Thyroid gland (tissue), 4 donors: ENCODE measurements at places on chromosomes 5 and 9. TPM values are rescaled to one million over a fixed set of nuclear protein-coding genes. Genes with fewer than 3 reads are reported as not detected.

DNA sequence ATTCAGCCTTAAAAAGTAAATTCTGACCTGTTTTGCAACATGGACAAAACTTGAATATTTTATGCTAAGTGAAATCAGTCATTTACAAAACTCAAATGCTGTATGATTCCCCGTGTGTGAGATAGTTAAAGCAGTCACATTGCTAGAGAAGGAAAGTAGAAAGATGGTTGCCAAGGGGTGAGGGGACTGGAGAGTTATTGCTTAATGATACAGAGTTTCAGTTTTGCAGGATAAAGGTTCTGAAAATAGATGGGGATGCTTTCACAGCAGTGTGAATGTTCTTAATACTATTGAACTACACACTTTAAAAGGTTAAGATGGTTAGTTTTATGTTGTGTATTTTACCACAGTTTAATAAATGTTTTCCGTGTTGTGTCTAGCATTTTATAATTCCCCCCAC, 51.2 kb downstream of the SGCD start:
- DNase-seq = no peak

DNA sequence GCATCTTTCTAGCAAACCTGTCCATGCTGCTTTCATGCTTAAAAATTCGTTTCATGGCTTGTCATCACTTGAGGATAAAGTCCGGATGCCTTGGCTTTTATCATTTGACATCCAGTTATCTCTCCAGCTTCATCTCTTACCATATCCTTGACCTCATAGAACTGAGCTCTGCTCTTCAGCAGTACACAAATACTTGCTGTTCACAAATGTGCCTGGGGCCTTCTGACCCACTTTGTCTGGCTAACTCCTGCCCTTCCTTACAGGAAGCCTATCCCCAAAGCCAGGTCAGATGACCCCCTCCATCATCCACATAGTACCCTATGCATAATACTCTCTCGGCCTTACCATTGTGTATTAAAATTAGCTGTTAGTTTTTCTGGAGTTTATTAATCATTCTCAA, 249.1 kb downstream of the SAXO1 start:
- no peak for DNase-seq

- no peak for DNase-seq
These were observed 419.3 kb upstream of the MEF2C start for GRCh38 chr5:89302102-89302891.

The LAMC3 gene
- 11.1 TPM for total RNA-seq

The CKMT2 gene
- 22.5 TPM for total RNA-seq

DNA sequence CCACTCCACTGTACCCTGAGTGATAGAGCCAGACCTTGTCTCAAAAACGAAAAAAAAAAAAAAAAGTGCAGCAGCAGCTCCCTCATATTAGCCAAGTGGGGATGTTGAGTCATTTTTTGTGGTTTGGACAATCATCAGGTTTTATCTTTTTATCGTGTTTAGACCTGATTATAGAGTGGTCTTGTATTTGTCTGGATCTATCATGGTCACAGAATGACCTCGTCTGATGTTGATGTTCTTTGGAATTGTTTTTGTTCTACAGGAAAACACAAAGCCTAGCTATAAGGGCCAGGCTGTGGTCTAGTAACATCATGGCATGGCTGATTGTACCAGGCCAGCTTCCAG, 1.6 kb upstream of the FBXW11 start:
- no peak for DNase-seq

The PPP1R26 gene
- 22.3 TPM for total RNA-seq

DNA sequence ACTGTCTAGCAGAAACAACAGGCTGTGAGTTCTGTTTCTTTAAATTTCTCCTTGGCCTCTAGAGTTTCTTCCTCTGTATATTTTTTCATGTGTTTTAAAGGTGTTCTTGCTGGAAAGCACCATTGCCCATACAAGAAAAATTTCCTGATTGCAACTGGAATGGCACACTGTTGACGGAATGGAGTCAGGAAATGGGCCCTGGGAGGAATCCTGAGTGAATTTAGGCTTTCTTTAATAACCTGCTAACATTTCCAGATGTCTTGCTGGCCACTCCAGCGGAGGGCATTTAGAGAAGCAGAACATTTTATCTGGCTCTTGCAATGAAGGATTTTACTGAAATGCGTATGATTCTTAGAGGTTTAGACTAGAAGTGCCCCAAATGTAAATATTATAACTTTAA, 736.3 kb downstream of the TAF11L14 start:
- no peak for DNase-seq

The SH3RF2 gene
- total RNA-seq = 11.3 TPM

The PKD2L2 gene
- total RNA-seq = not detected

The FYB1 gene
- 4.6 TPM for total RNA-seq

GRCh38 chr5:116763987-116764866, 189.6 kb upstream of the SEMA6A start:
- DNase-seq = no peak

DNA sequence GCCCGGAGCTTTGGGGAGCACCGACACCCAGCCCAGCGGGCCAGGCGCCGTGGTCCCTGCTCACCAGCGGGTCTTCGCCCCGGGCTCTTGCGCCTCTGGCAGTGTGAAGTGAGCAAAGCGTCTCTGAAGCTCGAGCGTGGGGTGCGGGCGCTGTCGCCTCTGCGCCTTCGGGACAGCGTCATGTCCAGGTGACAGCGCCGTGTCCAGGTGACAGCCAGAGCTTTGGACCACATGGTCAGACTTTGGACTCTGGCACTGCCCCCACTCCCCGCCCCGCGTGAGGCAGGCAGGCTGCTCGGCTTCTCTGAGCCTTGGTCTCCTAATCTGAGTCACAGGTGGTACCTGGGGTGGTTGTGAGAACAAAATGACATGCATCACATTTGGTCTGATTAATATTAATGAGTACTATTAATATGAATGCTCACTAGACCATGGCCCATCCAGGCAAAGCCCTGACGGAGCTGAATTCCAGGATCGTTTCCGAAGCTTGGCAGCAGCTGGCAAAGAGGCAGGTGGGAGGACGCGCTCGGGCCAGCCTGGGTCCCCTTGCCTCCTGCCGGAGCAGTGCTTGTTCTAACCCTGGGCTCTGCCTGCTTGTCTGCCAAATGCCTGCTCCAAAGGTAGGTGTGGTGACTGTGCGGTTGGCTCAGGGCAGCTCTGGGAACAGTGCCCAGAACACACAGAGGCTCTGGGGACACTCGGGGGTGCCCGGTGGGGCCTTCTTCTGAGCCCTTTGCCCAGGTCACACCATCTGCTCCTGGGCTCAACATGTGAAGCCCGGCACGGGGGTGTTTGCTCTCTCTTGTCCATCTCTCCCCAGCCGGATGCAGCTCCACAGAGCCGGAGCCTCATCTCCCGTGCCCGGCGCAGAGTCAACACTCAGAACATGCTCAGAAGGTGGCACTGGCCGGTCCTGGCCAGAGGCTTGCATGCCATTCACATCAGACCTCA, 157.1 kb downstream of the OLFM1 start:
- DNase-seq = peak; percentile 30

DNA sequence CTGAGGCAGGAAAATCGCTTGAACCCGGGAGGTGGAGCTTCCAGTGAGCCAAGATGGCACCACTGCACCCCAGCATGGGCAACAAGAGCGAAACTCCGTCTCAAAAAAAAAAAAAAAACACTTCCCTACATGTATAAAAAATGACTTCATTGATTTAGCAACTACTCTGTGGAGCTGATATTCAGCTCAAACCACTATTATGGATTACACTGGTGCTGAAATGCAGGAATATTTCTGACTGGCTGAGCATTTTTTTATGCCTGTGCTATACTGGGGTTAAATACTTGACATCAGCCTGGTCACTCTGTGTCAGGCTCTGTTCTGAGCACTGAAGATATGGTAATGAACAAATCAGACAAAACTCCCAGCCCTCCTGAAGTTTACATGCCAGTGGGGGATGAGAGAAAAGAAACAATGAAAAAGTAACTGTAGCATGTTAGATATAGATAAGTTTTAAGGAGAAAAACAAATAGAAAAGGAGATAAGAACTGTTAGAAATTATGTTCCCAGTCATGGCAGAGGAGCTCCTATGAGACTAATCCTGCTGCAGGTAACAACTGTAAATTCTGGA, 22.6 kb upstream of the TTC39B start:
- DNase-seq = no peak

DNA sequence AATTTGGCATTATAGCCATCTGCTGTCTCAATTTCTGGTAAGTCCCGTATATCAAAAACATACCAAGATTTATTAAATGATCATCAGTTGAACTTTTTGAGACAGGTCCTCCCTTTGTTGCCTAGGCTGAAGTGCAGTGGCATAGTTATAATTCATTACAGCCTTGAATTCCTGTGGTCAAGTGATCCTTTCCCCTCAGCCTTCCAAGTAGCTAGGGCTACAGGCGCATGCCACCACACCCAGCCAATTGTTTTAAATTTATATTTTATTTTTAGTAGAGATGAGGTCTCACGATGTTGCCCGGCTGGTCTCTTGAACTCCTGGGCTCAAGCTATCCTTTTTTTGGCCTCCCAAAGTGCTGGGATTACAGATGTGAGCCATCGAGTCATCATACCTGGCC, 418.9 kb downstream of the ARHGEF28 start:
- no peak for DNase-seq

DNA sequence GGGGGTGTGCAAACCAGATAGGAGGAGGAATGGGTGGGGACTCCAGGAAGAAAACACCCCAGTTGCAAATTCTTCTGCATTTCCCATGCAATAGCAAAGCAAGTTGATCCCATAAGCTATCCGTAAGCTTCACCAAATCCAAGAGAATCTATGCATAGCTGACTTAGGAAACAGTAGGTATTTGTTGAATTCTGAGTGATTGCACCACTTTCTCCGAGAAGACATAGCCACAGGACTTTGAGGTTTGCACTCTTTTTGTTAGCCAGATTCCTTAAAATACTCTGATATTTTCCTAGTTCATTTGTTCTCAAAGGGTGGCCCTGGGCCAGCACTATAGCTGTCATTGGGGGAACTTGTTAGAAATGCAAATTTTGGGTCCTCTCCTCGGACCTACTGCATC, 271.9 kb downstream of the SLIT3 start:
- no peak for DNase-seq

- DNase-seq = no peak
These were observed 3.1 kb downstream of the ANXA1 start for GRCh38 chr9:73154722-73155121.

DNA sequence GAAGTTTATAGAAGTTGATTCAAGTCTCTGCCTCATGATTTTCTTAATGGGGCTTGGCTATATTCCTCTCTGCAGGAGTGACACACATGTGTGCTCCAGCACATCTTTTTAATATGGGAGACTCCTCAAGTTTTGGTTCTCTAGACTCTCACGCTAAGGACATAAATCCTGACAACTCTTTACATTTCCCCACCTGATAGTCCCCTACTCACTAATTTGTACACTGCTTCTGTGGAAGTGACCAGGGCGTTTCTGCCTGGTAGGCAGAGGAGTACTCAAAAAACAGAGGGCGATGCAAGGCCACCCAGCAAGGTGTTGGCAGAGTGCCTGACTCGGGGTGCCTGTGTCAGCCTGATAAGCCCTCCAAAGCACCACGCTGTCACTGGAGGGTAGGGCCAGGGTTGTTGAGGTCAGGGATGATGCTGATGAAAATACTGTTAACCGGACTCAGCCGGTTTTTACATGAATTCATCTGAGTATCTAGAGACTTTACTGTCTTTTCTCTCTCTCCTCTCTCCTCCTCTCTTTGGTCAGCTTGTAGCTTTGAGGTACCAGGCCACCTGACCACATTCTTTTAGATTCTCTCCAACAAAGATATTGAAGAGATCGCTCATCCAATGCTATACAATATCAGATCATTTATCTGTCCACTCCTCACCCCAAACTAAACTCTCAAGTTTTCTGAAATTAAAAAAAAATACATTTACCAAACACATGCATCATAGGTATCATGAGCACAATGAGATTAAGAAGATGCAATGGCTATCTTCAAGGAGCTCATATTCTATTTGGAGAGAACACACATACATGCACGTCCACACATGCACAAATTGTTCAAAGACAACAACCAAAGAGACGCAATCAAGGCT, 205.2 kb downstream of the PIK3R1 start:
- DNase-seq = peak; percentile 68

- DNase-seq = peak; percentile 47
These were observed 80.2 kb upstream of the DMRT1 start for GRCh38 chr9:761176-761792.

- peak; percentile 43 for DNase-seq
These were observed 110.9 kb downstream of the MACIR start for GRCh38 chr5:103369125-103370120.

The DMRTA1 gene
- total RNA-seq = 4.6 TPM

DNA sequence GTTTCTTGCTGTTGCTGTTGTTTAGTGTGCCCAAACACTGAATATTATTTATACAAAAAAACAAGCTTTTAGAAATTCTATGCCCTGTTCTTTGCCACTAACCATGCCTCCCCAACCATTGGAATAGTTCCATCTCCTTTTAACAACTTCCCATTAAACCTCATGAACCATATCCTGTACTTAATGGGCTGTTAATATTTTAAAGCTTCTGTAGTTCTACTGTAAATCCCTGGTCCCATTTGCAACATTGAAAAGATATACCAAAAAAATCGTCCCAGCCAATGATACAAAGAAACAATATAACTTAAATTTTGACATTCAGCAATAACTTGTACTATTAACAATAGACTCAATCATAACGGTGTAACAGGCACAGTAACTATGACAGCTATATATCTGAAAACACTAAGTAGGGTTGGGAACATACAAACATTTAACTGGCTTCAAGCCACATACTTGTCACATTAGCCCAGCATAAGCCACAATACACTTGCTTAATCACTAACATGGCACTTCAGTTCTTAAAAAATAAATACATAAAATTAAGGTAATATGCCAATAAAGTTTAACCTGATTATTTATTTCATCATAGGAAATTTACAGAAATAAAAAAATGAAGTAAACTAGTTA, 86.1 kb downstream of the ADAMTS6 start:
- DNase-seq = no peak
